Glutamatergic neuron (in vitro differentiated cells): ENCODE measurements at places on chromosomes 13 and 19.

DNA sequence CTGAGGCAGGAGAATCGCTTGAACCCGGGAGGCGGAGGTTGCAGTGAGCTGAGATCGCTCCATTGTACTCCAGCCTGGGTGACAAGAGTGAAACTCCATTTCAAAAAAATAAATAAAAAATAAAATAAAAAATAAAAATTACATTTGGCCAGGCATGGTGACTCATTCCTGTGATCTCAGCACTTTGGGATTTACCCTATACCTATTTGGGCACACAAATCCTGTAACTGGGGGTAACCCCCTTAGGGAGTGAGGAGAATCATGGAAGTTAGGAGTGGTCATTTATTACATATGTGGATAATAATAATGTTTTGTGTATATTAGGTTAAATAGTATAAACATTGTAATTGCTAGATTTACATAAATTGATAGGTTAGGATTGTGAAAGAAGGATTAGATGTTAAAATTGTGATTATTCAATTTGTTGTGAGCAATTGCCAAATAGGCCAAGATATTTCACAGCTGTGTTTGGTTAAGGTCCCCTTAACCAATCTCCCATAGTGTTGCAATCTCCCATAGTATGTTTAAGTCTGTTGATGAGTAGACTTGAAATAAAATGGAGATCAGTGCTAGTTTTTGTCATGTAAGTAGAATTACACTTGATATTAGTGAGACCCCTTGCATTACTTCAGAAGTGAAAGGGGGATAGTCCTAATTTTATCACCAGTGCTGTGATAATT is 30.7 kb downstream of the ZNF844 start:
- DNase-seq, result no peak

DNA sequence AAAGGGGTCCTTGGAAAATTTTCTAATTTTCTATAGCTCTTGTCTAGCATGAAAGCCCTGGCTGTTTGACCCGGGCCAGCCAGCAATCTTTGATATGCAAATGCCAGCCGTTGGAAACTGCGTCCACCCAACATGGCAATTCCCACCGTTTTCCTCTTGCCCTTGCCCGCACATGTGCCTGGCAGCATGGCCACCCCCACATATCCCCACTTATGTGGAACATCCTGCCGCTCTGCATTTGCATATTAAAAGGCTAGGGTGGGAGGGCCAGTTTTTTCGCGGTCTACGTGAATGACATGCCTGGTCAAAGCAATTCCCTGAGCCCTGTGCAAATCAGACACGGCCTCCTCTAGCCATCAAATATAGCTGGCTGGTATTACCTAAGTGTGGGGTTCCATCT is 110.3 kb upstream of the TDRD3 start:
- no peak for DNase-seq

- DNase-seq, result no peak
These were observed 80.3 kb downstream of the RYR1 start for GRCh38 chr19:38513762-38514167.

- no peak for DNase-seq
These were observed 53.7 kb downstream of the DNAJC15 start for GRCh38 chr13:43077046-43077445.

GRCh38 chr13:25743421-25743820 is 308.4 kb downstream of the SHISA2 start:
- no peak for DNase-seq
